ENCODE measurements at places on chromosomes 7 and 10.

DNA sequence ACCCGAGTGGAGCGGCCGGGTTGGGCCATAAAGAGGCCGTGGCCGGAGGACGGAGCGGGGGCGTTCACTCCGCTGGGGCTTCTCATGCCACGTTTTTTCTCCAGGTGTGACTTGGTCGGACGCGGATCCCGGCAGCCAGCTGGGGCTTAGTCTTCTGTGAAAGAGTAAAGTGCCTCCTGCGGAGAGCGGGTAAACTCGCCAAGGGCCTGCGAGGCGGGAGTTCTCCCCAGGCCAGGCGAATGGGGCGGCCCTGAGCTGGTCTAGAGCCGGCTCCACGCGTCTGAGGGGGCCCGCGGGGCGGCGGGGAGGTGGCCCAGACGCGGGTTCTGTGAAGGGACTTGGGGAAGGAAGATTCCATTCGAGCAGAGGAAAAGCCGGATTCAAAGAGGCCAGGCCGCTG, 86.3 kb upstream of the VIPR2 start:
- no peak for DNase-seq

DNA sequence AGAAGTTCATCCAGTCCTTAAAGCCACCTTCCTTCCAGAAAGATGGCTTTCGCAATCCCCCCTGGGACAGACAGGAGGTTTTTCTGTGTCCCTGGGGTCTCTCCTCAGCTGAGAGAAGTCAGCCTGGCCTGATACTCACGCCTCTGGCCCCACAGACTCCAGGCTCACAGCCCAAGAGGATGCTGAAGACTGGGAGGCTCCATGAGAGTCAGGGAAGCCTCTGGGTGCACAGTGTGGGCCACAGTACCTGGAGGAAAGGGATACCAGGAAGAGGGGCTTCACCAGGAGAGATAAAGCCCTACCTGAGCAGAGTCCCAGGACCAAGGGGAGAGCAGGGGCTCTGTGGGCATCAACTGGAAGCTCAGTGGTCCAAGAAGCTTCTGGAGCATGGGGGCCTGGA, 324.4 kb downstream of the GRID1 start:
- no peak for DNase-seq

GRCh38 chr7:149090397-149091195, at the start of gene ZNF786:
Gene ZNF786 (minus strand): TSS chr7:149090718. CDS start chr7:149090640, 78 bp downstream.
- DNase-seq: peak; percentile 92

DNA sequence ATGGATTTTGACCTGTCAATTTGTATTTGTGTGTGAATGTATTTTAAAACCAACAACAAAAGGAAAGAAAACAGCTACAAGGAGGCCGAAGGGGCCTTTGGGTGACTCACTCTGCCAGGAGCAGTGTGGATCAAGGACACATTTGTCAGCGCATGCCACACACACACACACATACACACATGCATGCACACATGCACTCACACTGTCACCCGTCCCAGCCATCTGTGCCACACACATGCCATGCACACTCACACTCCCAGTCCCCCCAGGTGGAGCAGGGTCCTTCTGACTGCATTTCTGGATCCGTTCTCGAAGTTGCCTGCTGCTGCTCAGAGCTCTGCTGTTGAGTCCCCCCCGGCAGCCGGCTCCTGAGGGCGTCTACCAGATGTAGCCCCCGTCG, 26.0 kb downstream of the SPOCK2 start:
- DNase-seq: no peak

GRCh38 chr10:61970182-61971002, 68.9 kb downstream of the ARID5B start:
- no peak for DNase-seq

GRCh38 chr7:66307591-66308215, 102.6 kb downstream of the TPST1 start:
- no peak for DNase-seq

- DNase-seq: no peak
These were observed 47.7 kb upstream of the TRIL start for GRCh38 chr7:29005829-29006228.

GRCh38 chr10:94757916-94758315, 4.6 kb upstream of the CYP2C19 start:
- no peak for DNase-seq

- no peak for DNase-seq
These were observed 235.4 kb downstream of the RNLS start for GRCh38 chr10:88347597-88348304.

GRCh38 chr10:48667960-48668590, 16.6 kb upstream of the WDFY4 start:
- no peak for DNase-seq

DNA sequence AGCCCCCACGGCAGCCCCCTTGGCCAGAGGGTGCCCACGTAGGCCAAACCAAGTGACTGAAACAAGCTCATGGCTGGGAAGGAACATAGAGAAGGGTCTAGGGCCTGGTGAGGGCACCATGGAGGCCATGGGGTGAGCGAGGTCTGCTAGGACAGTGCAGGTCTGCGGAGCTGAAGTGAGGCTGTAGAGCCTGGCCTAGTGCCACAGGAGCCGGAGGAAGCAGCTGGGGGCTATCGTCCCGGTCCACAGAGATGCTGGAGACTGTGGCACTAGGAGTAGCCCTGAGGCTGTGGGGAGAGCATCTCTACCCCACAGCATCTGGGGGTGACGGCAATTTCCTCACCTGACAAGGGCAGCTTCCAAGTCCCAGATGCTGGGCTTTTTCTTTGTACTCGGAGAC, 150.3 kb downstream of the ZNF22 start:
- peak; percentile 47 for DNase-seq

- no peak for DNase-seq
These were observed 138.3 kb downstream of the EXOC4 start for GRCh38 chr7:133391206-133391605.

- no peak for DNase-seq
These were observed 51.1 kb upstream of the IL6 start for GRCh38 chr7:22675917-22676343.

GRCh38 chr10:50426485-50426884, 175.2 kb upstream of the ASAH2 start:
- DNase-seq: no peak

DNA sequence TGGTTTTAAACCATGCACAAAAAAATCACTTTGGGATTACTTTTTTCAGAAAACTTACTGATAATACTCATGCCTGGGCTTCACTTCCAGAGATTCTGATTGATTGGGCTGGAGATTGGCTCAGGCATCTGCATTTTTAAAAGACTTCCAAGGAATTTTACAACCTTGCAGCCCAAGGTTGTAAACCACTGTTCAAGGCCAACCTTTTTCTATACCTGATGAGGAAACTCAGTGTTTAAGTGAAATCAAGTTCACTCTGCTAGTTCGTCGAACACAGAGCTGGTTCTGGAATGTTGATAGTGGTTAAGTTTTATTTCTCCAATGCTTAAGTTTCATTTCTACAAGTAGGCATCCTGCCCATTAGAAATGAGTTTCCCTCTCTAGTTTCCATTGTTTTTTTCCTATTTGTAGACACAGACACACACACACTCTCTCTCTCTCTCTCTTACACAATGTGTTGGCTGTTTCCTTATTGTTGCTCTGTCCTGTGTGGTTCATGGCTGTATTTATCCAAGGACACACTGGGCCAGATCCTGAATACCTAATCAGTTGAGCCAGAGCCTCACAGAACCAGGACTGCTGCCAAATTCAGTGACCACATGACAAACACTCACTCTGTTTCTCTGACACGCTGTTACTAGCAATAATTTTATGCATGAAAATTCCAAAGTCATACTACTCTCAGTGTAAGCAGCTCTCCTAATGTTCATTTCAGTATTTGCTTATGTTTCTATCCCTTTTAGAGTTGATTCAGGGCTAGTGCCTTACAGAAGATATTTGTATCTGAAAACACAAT, 3.7 kb upstream of the IFIT1B start:
- DNase-seq: no peak

Measured in heart left ventricle (tissue), 16 donors.